ENCODE measurements at places on chromosomes 3 and 15.

DNA sequence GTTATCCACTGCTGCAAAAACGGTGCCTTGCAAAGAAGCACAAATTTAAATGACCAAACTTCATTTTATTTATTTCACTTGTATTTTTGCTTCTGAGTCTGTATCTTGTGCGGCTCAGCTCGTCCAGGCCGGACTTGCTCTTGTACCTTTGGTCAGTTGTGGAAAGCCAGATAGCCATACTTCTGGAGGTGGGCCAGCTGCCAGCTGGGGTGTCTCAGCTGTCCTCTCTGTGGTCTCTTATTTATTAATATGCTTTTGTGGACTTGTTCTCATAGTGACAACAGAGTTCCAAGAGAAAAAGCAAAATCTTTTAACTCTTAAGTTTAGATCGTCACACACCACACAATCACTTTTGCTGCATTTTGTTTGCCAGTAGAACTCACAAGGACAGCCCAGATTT, 87.7 kb downstream of the IL1RAP start:
- no peak for DNase-seq

DNA sequence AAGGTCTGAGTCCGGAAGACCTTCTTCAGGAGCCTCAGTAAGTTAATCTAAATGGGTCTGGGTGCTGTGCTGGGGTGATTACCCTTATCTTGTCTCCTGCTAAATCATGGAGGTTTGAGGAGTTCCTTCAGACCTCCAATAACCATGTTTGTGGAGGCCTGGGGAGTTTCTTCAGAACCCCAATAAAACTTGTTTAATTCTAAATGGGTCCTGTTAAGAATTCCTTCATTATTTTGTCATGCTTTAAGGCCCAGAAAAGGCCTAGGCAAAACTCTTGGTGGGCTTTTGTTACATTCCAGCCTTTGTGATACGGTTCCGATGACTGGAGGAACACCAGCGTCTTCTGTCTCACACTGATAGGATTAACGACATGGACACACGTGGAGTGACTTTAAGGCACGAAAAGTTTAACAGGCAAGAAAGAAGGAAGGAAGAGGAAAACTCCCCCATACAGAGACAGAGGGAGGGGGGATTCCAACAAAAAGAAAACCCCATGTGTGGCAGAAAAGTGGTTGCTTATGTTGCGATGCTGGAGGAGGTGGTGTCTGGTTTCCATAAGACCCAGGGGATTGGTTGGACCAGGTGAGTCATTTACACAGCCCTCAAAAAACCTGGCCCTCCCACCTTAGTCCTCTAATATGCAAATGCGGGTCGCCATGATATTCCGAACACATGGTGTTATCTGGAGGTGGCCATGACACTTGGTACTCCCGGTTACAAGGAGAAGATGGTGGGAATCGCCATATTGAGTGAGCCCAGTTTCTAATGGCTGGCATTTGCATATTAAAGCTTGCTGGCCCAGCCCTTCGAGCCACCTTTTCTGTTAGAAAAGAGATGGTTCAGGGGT, 72.6 kb upstream of the MFGE8 start:
- DNase-seq = no peak

DNA sequence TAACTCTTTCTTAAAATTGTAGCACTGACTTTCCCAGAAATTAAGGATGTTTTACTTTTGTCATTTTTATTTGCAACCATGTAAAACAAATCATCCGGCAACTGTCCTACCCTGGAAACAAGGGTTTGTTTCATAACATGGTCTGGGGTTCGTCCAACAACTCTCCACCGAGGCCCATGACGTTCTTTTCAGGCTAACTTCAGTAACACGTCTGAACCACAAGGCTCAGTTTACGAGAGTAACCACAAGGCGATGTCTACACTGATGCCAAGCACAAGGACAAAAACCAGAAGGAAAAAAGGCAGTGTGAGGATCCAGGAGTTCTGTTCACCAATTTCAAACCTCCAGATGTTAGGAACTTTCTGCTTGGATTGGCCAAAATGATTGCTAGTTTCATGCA, 546.1 kb downstream of the NTRK3 start:
- peak; percentile 0 for DNase-seq

- no peak for DNase-seq
These were observed 72.0 kb downstream of the TPRA1 start for GRCh38 chr3:127518456-127519081.

DNA sequence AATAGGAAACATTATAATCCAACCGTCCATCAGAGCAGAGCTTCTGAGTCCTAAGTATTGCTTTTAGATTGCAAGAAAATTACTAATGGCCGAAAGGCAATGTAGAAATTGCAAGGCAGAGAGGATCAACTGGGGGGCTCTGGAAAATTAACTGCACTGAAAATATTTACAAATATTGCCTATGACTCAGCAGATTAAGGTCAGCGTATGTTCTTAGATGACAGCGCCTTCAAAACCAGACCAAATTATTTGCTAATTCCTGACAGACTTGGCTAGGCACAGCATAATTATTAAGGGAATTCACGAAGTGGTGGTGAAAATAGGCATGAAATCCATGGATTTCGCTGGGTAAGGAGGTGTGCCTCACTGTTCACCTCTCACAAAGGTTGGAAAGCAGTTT, 947.7 kb downstream of the TUSC7 start:
- no peak for DNase-seq

GRCh38 chr3:100463002-100463401, 29.4 kb upstream of the TMEM45A start:
- peak; percentile 80 for DNase-seq

DNA sequence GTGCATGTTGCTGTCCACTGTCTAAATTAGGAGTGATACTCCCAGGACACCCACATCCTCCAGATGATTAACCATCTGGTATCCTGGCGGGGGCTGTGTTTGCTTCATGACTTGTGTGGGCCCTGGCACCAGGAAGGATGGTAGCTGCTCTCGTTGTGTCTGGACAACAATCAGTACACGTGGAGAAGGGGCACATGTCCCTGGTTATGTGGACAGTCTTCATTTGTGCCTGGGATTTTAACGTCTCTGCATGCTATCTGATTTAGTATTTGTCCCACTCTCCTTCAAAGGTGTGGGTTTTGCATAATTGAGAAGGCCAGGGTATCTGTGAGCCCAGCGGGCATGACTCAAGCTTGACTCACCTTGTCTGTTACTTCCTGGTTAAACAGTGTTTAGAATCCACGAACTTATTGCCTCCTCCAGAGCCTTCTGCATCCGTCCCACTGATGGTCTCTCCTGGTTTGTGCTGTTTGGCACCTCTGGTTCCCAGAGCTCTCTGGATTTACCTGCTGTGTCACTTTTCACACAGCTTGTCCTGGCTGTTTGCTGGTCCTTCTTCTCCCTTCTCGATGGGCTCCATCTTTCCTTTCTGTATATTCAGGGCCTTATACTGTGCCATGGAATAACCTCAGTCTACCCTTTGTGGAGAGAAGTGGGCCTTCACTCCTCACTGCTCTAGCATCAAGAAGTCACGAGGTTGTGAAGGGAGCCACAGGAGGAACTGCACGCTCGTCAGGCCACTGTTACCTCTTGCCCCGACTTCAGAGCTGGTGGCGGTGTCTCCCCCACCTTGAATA, 32.5 kb downstream of the ARNT2 start:
- peak; percentile 61 for DNase-seq

- DNase-seq = no peak
These were observed 9.2 kb upstream of the MST1R start for GRCh38 chr3:49912881-49913281.

GRCh38 chr3:30508339-30508738, 98.1 kb upstream of the TGFBR2 start:
- DNase-seq = no peak

DNA sequence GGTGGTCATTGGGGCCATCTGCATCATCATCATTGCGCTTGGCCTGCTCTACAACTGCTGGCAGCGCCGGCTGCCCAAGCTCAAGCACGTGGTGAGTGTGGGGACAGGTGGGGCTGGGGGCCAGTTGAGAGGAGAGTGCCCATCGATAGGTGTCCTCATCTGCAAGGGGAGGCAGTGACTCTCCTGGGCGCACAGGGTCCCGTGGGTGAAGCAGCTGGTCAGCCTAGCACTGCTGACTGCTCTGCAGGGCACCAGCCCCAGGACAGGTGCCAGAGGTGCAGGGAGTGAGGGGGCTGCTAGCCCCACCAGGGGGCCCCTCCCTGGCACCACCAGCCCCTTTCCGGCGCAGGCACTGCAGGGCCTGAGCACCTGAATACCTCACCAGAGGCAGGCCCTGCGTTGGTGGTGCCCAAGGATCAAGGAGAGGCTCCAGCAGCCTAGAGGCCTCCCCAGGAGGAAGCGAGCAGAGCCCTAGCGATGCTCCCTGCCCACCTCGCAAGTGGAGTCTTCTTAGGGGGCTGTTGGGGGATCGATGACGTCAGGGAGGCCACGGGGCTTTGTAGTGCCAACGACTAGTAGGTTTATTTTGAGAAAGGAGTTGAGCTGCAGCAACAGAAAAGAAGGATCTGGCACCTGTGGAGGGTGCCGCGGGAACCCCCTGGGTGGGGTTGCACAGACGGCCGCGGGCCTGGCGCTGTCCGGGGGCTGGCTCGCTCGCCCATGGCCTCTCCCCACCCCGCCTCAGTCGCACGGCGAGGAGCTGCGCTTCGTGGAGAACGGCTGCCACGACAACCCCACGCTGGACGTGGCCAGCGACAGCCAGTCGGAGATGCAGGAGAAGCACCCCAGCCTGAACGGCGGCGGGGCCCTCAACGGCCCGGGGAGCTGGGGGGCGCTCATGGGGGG, 976 bp upstream of the ABTB1 start:
- no peak for DNase-seq

GRCh38 chr3:188507244-188507720, 353.3 kb downstream of the LPP start:
- peak; percentile 91 for DNase-seq

DNA sequence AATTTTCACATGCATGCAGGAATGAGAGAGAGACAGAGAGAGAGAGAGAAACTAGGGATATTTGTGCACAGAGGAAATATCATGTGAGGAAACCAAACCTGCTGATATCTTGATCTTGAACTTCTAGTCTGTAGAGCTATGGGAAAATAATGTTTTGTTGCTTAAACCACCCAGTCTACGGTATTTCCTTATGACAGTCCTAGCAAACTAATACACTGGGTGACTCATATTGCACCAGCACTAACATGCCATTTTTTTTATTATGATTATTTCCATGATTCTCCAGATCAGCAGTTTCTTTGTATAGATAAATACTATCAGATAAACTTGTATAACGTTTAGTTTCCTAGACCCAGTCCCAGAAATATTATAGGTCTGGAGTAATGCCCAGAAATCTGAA, 1259.0 kb downstream of the ZPLD1 start:
- DNase-seq = no peak

DNA sequence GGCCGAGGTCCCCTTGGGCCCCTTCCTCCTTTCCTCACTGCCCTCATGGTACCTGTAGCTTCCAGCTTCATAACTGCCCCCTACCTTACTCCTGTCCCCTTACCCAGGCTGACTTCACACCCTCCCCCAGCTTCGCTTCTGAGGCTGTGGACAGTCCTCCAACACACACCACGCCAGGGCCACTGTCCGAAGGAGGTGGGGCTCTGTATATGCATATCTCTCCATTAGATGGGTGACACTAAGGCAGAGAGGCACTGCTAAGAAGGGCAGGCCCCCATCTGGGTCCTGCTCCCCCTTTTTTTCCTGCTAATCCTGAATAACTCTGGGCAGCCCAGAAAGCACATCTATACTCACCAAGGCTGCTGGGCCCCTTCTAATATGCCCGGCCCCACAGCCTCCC, 1.0 kb upstream of the COL7A1 start:
- no peak for DNase-seq

- DNase-seq = peak; percentile 63
These were observed 42.5 kb downstream of the TAMM41 start for GRCh38 chr3:11803977-11804892.

GRCh38 chr3:10468613-10469354, 36.6 kb downstream of the ATP2B2 start:
- DNase-seq = no peak

GRCh38 chr3:123651449-123652341, 66.8 kb upstream of the HACD2 start:
- DNase-seq = no peak

DNA sequence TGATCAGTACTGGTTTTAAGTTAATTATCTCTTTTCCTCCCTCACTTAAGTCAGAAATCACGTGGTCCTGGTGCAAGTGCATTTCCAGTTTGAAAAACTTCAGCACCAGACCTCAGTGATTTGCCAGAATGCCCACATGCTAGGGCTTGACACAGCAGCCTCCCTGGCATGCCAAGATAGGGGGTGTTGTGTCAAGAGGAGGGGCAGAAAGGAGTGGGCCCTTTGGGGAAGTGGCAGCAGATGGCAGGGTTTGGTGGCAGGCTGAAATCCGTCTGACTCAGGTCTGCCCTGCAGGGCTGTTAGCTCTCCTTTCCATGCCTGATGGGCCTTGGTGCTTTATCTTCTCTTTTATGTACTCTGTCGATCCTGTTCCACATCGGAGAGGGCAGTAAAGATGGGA, 23.4 kb downstream of the PXK start:
- no peak for DNase-seq

DNA sequence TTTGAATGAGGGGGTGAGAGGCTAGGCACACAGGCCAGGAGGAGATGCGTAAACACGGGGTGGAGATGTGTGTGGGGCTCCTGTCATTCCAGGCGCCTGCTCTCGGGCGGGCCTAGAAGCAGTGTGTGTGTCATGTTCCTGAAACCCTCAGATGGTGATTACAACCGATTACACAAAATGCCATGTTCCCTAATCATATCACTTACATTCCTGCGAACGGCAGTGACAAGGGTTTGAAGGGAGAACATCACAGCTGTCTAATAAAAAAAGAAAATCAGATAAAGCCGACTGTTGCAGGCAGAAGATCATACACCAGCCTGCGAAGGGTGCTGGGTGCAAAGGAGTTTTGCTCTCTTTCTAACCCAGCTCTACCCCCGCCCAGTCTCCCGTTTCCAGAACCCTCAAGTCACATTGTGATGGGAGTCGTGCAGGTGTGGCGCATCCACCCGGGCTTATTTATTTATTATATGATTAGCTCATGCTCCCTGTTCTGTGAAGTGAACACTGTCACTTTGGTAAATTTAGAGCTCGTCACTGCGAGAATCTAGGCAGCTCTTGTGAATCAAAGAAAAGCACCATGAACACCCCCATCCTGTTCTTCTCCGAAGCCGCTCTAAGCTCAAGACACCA, 140.3 kb downstream of the NR2F2 start:
- no peak for DNase-seq
